Activated CD8-positive, alpha-beta memory T cell treated with anti-CD3 and anti-CD28 coated beads for 1 hour (primary cell): ENCODE measurements at places on chromosomes 2 and 18.

GRCh38 chr2:98158305-98158704, 71.3 kb downstream of the VWA3B start:
- no peak for DNase-seq

GRCh38 chr2:28316546-28317335, 75.9 kb upstream of the FOSL2 start:
- DNase-seq: no peak

DNA sequence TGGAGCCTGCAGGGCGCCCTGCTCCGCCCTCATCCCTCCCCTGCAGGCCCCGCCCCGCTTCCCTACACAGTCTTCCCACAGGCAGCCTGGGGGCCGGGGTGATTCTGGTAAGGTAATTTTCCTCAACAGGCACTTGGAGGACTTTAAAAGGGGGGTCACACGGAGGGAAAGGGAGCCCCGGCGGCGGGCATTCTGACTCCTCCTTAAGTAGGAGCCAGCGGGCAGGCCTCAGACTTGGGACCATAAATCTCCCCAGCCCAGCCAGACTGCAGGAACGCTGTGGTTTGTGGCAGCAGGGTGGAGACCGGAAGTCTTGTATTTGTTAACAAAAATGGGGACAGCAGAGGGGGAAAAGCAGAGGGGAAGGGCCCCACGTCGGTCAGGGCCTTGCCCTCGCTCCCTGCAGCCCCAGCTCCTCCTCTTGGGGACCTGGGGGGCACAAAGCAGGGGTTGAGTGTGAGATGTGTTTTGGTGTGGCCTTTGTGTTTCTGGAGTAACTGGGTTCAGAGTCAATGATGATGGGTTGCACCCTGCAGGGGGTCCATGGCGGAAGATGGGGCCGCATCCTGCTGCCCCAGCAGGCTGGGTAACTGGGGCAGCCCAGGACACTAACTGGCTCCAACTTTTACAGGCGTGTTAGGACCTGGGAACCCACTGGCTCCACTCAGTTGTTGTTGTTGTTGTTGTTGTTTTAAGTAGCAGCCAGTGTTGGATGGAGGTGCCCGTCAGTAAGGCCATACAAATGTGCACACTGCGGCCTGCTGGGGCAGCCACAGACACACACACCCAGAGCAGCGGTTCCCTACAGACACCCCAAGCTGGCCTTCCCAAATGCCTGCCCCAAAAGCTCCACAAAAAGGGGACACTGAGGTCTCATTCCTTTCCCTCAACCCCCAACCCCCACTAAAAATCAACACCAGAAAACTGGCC, 27.7 kb downstream of the SMAD7 start:
- DNase-seq: no peak

GRCh38 chr18:46152436-46152807, 48.2 kb downstream of the HAUS1 start:
- no peak for DNase-seq

DNA sequence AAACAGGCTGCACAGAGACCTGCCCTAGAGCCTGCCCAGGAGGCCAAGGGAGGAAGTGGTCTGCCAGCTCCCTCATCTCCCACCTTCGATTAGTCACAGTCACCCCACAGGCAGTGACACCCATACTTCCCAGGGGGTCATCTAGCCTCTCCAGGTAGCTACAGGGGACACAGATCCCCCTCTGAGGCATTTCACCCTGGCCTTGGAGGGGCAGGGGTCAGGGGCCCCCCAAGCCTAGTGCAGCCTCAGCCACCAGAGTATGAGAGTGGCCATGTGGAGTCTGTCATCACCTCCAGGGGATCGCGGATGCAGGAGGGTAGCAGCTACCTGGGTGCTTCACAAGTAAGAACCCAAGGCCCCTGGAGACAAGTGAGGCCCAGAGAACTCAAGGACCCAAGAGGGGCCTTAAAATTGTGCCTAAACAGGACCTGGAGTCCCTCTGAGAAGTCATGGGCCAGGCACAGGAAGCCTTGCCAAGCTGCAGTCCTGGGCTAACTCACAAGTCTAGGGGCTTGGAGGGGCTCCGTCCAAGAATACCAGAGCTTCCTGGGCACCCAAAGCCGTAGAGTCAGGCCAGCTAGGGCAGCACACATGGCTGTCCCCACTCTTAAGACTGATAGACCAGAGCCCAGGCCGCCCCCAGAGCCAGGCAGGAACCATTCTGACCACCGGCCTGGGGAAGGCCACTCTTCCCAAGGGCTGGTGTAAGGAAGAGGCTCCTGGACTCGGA, 354.3 kb upstream of the ID2 start:
- no peak for DNase-seq

DNA sequence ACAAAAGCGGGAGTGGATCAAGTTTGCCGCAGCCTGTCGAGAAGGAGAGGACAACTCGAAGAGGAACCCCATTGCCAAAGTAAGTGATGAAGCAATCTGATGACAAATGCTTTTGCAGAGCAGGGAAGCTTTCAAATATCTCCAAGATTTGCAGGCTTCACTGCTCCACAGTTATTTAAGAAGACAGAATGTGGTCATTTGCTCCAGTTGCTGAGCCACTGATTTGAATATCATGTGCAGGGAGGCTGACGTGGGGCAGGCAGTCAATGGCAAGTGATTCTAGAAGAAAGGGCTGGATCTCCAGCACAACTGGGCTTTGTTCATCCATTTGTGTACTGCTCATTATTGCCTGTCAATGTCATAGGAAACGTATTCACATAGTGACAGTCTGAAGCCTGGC, 10.2 kb downstream of the DSG4 start:
- no peak for DNase-seq

DNA sequence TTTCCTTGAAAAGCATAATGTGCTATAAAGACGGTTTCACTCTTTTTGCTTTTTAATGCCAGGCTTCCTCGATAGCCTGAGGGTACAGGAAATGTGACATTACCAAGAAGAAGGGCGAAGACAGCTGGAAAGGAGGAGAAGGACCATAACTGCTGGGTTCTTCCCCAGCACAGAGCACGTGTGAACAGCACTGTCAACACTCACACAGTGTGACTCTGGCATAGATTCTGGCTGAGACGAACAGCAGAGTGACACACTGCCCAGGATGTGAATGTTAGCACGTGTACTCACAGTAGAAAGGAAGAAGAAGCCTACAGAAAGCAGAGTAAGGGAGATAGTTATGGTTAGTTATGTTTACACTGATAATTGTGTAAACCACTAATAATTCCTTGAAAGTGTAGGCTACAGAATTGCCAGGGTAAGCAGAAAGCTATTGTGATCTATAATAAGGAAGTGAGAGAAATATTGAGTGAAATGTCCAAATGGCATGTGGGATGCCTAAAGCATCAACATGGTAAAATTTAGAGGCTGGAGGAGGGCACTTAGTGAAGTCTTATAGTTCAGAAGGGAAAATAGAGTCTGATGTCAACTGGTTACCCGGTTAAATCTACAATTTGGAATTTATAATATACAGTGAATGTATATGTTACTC, 198.2 kb downstream of the DLGAP1 start:
- no peak for DNase-seq
